OCI-LY7 (cell line): ENCODE measurements at places on chromosomes 2 and 18.

- DNase-seq = no peak
Observed at GRCh38 chr2:118645876-118646275, 201.6 kb downstream of the EN1 start.

DNA sequence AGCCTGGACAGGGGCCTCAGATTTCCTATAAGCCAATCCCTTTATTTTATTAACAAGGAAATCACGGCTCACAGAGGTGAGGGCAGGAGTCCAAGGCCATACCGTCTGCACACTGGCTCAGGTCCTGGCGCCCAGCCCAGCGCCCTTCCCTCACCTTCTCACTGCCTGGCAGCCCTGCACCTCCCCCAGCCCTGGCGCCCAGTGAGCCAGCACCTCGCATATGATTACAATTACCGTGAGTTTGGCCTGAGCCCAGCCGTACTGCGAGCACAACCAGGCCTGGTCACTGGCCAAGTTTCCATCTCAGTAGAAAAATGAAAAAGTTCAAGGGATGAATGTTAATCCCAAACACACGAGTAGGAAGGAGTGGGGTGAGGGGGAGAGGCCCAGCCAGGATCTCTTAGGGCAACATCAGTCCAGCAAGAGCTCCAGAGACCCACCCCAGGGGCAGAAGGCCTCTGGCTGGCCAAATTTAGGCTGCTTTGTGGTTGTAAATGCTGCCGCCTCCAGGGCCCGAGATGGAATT, 68.4 kb downstream of the MCFD2 start:
- no peak for DNase-seq

DNA sequence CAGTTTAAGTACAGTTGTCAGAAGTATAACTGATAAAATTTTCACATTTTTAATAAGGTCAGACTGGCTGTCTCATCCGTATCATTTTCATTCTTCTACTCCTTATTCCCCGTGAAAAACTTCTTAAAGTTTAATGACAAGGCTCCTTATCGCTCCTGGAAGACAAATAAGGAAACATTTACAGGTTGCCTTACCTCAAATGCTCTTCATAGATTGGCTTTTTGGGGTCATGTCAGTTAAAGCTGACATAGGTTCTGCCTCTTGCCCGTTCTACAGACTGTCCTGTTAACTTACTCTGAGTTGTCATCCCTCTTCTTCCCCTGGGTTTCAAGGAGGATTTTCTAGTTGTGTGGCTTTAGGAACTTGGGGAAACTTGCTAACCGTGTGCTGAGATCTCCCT, 75.3 kb downstream of the TANC1 start:
- DNase-seq = no peak

DNA sequence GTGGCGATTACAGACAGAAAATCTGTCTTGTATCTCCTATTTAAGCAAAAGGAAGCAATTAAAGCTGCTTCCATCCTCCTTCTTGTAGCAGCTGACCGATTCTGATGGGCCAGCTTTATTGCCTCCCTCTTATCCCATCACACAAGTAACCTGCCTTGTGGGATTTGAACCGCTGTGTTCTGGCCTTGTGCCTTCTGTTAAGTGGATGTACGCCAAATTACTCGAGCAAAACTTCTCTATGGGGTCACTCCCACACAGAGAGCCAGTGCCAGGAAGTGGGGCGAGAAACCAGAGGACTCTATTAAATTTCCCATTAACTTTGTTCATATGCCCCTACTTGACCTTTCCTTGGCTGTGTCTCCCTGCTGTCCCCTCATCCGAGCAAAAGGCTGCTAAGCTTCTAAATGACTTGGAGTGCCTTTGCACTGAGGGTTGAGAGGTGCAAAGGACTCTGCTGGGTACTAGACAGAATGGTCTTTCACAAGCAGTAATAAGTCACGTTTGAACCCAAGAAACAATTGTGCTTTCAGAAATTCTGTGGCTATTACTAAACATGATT, 672.5 kb downstream of the MBD2 start:
- DNase-seq = no peak

DNA sequence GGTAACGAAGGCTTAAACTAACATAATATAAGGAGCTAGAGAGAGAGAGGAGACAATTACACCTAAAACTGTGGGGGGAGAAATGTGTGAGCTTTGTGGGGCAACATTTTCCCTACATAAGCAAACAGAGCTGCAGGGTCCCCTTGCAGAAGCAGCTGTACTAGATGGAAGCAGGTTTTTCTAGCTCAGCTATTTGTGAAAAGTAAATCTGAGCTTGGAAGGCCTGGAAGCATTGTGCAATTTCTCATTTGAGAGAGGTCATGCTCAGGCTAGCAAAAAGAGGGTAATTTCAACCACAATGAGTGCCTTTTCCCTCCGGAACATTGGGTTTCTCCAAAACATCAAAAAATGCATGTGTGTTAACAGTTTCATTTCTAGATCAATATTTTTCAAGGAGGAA, 130.0 kb downstream of the ARL4C start:
- DNase-seq = no peak

GRCh38 chr2:55899881-55900280, 23.7 kb downstream of the EFEMP1 start:
- DNase-seq = no peak

DNA sequence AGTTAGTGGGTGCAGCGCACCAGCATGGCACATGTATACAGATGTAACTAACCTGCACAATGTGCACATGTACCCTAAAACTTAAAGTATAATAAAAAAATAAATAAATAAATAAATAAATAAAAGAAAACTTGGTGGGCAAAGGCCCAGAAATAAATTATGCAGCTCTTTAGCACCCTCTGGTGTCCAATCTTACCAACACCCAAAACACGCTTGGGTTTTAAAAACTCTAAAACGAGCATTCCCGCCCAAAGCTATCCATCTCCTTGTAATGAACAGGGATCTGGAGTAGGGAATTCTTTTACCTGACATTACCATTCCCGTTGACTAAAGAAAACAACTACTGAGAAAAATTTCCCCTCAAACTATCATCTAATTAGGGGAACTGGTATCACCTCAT, 2005.9 kb upstream of the CELF4 start:
- no peak for DNase-seq

- no peak for DNase-seq
Observed at GRCh38 chr2:138779406-138779780, 797 bp downstream of the NXPH2 start.

DNA sequence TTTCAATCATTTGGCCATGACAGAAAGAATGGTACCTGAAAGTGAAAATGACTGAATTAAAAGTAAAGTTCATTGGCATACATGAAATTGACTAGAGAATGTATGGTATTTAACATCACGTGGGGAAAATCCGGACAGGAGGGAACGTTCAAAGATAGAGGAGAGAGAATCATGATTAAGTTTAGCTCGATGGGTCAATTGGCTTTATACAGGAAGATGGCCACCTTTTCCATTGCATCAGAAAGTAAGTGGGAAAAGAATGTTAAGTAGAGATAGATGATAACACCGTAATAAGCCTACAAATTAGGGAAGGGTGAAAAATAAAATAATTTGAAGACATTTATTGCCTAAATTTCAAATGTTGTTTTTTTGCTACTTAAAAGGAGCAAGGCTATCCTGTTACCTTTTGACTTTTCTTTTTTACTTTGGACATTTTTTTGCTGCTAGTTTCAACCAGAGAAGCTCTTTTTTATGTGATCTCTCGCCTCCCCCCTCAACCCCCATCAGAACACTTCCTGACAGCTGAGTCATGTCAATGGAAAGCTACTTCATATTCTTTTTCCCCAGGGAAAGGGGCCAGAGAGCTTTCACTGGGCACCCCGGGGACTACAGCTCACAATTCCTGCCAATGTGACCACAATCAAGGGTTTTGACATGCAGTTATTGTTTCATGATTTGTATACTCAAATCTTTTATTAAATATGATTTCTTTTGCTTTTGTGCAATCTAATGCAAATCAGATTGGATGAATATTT, 767 bp upstream of the CCDC102B start:
- no peak for DNase-seq

DNA sequence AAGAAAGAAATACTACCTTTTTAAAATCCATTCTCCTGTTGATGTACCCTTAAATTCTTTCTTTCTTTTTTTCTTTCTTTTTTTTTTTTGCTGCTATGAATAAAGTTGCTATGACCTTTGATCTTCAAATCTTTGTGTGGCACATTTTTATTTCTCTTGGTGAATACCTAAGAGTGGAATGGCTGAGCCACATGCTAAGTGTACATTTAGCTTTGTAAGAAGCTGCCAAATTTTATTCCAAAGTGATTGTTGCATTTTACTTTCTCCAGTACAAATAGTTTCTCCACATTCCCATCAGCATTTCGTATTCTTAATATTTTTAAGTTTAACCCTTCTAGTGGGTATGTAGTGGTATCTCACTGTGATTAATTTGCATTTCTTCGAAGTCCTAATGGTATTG, 88.8 kb upstream of the RAB27B start:
- DNase-seq = no peak
